ENCODE measurements at places on chromosomes 11 and 22.

DNA sequence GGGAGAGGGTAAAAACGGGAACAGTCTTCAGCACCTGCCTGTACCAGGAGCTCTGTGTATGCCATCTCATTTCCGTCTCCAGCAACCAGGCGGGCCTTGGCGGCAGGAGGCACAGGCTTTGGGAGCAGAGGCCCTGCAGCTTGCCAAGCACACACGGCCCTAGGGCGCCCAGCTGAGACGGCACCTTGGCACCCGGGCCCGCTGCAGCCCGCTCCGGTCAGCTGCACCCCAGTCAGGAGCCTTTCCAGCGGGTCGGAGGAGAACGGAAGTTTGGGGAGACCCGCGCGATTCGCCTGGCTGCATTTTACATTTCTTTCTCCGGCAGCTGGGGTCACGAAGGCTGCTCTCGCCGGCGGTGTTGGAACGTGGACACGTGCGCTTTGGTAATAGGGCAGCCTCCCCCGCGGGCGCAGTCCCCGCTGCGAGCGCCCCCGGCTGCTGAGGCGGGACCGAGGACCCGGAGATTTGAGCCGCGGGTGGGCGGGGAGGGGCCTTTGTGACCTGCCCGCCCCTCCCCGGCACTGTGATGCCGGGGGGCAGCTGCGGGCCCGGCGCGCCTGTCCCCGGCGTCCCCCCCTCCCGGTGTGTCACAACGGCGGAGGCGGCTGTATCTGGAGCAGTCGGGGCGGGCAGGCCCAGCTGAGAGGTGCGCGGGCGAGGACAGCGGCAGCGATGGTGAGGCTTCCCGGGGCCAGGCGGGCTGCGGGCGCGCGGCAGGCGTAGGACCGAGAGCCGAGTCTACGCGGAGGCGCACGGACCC is at the start of gene TUBA8:
TSS of gene TUBA8 (plus strand) at position 616 of the 760 bp plus-strand sequence. CDS start at position 673, 57 bp downstream.
- peak; percentile 25 for DNase-seq

- DNase-seq: peak; percentile 32
Observed at GRCh38 chr11:44659641-44660040, 67.1 kb upstream of the TSPAN18 start.

GRCh38 chr22:37982938-37983859 is 1.2 kb downstream of the SOX10 start:
- DNase-seq: no peak

DNA sequence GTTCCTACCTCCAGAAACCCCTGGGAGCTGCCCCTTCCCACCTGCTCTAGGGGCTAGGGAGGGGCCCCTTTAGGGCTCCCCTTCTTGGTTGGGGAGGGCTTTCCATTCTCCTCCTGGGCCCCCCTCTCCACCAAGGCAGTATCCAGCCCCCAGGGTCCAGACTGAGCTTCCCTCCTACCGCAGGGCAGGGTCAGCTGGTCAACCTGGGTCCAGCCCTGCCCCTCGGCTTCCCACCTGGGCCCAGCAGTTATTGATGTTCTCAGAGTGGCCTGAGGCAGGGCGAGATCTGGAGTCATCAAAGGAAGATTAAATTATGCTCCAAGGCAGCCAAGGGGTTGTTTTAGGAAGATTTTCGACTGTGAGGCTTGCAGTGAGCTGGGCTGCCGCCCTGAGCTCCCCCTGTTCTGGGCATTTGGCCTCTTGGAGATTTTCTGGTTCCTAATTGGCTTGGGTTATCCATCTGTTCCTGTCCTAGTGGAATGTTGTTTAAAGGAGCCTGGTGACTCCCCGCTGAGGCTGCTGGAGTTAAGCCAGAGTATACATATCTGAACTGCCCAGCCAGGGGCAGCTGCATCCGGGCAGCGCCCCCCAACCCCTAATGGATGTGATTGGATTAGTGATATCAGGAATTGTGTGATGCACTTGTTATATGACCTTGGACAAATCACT is 1.8 kb upstream of the SLC22A8 start:
- DNase-seq: no peak

GRCh38 chr11:121293288-121293594 is 670 bp downstream of the SC5D start:
- DNase-seq: no peak

All from transverse colon (tissue), 4 donors.